ENCODE measurements at places on chromosomes 1 and 21.

GRCh38 chr1:205710201-205711062 lies 30.1 kb upstream of the SLC45A3 start:
- DNase-seq = no peak

DNA sequence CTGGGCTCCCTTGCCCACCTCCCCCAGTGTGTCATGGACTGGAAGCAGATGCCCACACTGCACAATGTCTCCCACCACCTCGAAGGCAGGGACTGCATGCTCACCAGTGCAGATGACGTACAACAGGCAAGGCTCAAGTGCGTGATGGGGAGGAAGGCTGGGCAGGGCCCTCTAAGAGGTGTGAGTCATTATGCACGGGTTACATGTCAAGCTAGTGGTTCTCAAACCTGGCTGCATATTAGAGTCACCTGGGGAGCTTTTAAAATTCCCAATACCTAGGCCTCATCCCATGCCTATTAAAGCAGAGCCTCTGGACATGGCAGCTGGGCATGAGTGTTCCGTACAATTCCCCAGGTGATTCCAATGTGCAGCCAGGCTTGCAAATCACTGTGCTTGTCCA lies 137.9 kb upstream of the NGF start:
- DNase-seq = no peak

GRCh38 chr1:37438037-37438868 lies 36.1 kb upstream of the ZC3H12A start:
- no peak for DNase-seq

- no peak for DNase-seq
Measured at GRCh38 chr1:93474321-93474720, 26.4 kb downstream of the FNBP1L start.

DNA sequence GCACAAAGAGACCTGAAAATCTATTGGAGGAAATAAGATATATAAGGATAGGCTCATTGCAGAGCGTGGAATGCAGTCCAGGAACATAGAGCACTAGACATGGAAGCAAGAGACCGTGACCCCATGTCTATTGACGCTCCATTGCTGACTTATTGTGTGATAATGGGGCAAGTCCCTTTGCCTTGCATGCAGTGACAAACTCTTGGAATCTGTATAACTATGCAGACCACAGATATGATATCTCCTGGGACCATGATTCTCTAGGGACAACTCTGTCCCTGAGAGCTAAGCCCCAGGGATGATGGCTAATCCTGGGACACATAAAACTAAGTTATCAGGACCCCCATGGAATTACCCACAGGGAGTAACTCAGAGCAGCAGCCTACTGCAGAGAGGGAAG lies 73.1 kb upstream of the PRDX6 start:
- DNase-seq = no peak

DNA sequence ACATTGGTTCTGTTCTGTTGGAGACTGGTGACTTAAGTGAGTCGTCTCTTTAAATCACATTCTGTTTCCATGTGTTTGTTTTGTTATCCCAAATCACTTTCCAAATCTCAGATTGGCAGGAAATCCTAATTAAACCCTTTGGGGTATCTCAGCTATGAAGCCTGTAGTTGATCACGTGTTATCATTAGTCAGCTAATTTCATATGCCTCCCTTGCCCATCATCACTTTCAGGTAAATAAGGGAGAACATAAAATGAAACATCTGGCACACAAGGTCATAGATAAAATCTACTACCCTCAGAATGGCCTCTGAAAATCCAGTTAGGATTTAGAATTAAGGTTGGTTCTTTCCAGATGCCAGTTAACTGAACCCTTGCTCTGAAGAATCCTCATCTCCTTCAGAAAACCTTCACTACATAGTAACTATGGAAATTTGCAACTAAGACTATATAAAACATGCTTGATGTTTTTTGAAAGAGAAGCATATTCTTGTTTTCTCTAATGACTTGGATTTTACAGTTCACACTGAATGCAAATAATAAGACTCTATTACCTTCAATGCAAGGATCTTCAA lies 401.5 kb downstream of the DSCAM start:
- DNase-seq = no peak

- DNase-seq = no peak
Measured at GRCh38 chr1:185421485-185422107, 104.6 kb upstream of the IVNS1ABP start.

- DNase-seq = no peak
Measured at GRCh38 chr1:209648346-209648745, 3.9 kb downstream of the LAMB3 start.

DNA sequence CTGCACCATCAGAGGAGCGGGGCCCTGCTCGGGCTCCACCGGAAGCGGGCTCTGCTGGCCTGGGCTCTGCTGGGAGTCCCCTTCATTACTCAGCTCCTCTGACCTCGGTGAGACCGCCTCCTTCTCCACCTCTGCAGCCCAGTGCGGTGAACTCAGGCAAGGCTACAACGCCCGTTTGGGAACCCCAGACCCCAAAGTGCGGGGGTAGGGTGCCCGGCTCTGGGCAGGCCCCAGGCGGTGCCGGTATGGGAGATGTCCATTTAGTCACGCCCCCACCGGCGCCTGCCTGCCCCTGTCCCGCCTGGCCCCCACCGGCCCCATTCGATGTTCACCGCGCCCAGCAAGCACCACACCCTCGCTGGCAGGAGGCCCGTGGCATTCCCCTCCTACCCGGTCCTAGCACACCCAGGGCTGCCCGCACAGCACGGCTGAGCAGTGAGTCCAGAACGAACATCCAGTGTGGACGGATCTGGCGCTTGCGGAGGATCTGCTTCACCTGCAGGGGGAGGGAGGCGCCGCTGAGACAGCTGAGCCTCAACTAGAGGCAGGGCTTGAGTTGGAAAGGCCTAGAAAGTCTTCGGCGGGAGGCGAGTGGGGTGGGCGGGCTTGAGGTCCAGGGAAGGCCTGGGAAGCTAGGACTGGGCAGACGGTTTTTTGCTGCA lies 10.0 kb downstream of the MAP3K6 start:
- no peak for DNase-seq

- no peak for DNase-seq
Measured at GRCh38 chr1:38852780-38853179, 6.8 kb downstream of the RRAGC start.

DNA sequence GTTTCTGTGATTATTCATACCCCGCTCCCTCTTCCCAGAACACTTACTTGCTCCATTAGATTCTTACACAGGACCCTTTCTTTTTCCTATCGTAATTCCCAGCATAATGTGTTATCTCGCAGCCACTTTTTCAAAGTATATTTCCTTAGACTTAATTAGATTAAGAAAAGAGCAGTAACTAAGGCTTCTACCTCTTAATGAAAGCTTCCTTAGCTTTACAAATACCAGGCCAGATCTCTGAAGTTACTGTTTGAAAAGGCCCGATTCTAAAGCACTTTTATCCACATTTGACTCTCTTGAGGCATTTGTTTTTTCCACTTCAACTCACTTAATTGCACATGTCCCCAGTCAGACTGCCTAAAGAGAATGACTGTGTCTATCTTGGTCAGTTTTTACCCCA lies 1264.3 kb upstream of the ADGRL2 start:
- no peak for DNase-seq

GRCh38 chr1:94527447-94528031 lies 14.0 kb downstream of the F3 start:
- DNase-seq = no peak

DNA sequence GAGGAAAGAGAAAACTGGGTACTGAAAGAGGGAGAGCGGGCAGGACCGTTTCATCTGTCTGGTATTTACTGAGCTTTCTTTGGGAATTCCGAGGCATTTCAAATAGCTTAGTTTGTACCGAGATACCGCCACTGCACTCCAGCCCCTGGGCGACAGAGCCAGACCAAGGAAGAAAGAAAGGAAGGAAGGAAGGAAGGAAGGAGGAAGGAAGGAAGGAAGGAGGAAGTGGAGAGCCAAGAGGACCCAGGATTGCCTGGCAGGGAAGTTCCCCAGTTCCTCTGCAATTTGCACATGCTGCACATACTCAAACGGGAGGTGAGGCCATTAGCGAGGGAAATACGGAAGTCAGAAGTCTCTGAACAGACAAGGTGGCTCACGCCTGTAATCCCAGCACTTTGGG lies 961 bp upstream of the FUCA1 start:
- no peak for DNase-seq

- no peak for DNase-seq
Measured at GRCh38 chr1:228496084-228496483, 8.9 kb downstream of the RNF187 start.

- DNase-seq = no peak
Measured at GRCh38 chr1:47906009-47906432, 91.2 kb downstream of the TRABD2B start.

- no peak for DNase-seq
Measured at GRCh38 chr1:55466373-55466772, 251.2 kb upstream of the USP24 start.

- no peak for DNase-seq
Measured at GRCh38 chr21:38570596-38570995, 72.3 kb upstream of the ERG start.

DNA sequence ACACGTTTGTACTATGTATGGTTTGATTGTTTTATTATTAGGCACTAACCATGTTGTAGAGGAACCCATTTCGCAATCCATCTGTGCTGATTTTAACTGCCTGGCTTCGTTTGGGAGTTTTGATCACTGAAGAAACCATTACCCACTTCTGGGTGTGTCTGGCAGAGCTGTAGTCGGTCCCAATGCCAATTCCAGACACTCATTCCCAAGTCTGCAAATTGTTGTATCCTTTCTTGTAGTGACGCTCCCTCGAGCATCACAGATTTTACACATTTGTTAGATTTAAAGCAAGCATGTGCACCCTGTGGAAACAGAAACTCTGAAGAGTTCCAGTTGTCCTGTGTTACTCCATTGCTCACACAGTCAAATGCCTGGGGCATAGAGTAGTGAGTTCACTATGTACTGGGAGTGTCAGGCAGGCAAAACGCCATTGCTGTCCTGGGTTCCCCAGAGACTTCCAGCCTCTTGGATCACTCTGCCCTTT lies 31.0 kb upstream of the EFCAB14 start:
- no peak for DNase-seq

GRCh38 chr1:17225140-17225539 lies 20.2 kb downstream of the PADI1 start:
- DNase-seq = no peak

- no peak for DNase-seq
Measured at GRCh38 chr1:243526180-243526579, 270.3 kb downstream of the SDCCAG8 start.

GRCh38 chr1:172970186-172970585 lies 80.6 kb downstream of the TNFSF18 start:
- no peak for DNase-seq

DNA sequence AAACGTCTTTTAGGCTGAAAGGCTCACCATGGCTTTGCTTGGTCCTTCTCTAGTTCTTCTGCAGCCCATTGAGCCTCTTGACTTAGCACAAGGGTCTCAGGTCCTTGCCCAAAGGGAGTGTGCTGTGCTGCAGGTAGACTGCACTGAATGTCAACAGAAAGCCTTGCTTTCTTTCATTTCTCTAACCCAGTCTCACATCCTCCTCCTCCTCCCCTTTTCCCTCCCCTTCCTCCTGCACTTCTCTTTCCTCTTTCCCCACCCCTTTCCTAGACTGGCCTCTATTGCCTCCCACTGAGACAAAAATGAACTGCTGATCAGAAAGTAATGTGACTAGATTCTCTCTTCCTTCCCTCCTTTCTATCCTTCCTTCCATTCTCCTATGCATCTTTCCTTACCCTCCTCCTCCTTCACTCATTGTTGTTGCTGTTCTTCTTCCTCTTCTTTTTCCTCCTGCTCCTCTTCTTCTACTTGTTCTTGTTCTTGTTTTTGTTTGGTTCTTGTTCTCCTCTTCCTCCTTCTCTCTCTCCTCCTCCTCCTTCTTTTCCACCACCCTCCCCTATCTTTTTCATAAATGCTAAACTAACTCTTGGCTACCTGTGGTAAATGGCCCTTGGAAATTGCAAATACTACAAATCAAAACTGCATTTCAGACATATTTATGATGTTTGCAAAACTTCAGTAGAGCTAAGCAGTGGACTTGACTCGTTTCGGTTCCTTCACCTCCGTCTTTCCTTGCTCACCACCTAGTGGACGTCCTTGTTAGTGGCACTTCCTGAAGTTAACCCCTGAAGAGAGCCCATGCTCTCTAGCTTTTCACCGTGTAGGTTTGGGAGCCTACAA lies at the start of gene SELL:
SELL (minus strand) TSS at position 152 of the 840 bp plus-strand sequence; CDS start at position 30, 122 bp downstream.
- peak; percentile 35 for DNase-seq

- no peak for DNase-seq
Measured at GRCh38 chr1:33898881-33899280, 35.0 kb downstream of the HMGB4 start.

- no peak for DNase-seq
Measured at GRCh38 chr1:168129933-168130332, 6.8 kb downstream of the GPR161 start.

GRCh38 chr1:26696119-26696653 lies 371 bp downstream of the ARID1A start:
- peak; percentile 61 for DNase-seq

DNA sequence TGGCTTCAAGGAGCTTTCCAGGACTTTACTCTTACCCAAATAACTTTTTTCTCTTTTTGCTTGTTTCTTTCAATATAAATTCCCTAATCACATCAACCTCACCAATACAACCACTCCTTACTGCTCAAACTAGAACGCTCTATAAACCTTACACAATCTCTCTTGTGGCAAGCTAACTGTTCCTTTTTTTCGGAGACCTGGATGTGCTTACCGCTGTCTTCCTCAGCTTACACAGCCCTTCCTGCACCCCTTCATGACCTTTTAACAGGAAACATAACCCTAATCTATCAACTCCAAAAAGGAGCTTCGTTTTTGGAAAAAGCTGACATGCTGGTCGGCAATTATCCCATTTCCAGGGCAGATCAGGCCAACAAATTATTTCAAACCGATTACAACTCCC lies 24.1 kb upstream of the SLC2A5 start:
- no peak for DNase-seq

DNA sequence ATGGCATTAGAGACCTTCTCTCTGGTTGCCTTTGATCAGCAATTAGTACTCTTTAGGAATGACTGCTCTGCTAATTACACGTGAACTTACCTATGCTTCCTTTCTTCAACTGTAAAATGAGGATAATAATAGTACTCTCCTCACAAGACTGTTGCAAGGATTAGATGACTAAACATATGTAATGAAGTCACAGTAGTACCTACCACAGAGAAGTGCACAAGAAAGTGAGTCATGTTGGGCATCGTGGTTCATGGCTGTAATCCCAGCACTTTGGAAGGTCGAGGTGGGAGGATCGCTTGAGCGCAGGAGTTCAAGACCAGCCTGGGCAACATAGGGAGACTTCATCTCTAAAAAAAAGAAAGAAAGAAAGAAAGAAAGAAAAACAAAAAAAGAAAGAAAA lies 68.1 kb upstream of the AK4 start:
- DNase-seq = no peak

GRCh38 chr21:45283035-45283610 lies 4.6 kb downstream of the POFUT2 start:
- DNase-seq = no peak

- DNase-seq = no peak
Measured at GRCh38 chr21:37555672-37556261, 189.2 kb downstream of the DYRK1A start.

Data from NCI-H1930 (cell line).